ENCODE measurements at places on chromosomes 6 and 20.

DNA sequence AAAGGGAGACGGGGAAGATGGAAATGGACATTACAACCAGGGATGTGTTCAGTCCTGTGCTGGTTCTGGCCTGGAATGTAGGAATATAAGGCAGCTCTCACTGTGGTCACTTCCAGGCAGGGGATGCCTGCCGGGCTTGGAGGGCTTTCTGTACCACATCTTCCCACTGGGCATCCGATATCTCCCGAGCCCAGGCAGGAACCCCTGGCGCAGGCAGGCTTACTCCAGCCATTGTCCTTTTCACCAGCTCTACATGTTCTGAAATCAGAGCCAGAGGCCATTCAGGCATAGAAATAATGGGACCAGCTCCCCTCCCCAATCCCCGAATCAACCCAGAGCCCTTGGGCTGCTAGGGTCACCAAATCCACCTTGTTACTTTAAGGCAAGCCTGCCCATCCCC is 1.4 kb downstream of the MEA1 start:
- DNase-seq, result no peak

- DNase-seq, result no peak
Measured at GRCh38 chr6:11366183-11366933, 133.9 kb upstream of the NEDD9 start.

GRCh38 chr6:132320007-132320406 is 81.3 kb downstream of the MOXD1 start:
- no peak for DNase-seq

DNA sequence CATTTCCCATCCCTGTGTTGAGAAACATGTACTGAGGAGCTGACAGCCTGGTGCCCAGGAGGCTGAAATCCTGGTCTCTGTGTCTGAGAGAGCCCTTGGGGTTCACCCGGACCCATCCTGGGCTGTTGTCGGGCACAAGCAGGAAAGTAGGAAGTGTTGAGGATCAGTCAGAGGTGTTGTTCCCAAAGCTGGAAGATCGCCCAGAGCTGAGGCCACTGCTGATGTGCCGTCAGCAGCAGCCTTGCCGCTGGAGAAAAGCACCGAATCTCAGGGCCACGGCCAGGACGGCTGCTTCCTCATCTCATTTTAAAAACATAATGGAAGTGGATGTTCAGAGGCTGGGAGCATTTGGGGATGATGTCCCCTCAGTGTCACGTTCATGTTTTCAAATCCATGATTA is 218.5 kb downstream of the UST start:
- no peak for DNase-seq

DNA sequence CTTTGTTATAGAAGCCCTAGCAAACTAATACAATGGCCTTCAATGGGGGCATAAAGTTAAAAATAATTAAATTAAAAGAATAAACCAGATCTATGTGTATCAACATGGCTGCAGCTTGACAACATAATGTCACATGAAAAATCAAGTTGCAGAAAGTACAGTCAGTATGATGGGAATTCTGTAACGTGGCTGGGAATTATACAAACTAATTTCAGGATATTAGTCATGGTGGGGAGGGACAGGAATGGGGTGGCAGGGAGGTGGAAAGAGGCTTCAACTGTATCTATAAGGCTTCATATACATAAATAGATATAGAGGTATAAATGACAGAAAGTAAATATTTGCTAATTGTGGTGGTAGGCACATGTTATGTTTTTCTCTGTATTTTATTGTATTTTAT is 107.1 kb downstream of the UNC5CL start:
- DNase-seq, result no peak

DNA sequence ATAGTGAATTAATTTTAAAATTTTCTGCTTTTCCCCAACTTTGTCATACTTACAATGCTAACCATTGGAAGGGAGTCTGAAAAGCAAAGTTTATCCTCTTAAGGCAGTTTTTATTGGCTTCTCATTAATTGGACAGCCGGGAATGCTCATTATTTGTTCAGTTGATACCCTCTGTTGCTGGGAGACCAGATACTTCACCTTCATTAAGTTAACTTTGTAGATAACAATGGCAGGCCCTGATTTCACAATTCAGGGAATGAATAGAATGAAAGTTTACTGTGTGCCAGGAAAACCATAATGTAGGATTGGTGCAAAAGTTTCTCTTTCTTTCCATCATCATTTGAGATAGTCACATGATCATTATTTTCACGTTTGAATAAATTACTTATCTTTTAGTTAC is 49.0 kb downstream of the COL19A1 start:
- no peak for DNase-seq

GRCh38 chr6:136846046-136846445 is 23.7 kb downstream of the PEX7 start:
- peak; percentile 19 for DNase-seq

- DNase-seq, result no peak
Measured at GRCh38 chr6:145601397-145601796, 133.9 kb downstream of the EPM2A start.

DNA sequence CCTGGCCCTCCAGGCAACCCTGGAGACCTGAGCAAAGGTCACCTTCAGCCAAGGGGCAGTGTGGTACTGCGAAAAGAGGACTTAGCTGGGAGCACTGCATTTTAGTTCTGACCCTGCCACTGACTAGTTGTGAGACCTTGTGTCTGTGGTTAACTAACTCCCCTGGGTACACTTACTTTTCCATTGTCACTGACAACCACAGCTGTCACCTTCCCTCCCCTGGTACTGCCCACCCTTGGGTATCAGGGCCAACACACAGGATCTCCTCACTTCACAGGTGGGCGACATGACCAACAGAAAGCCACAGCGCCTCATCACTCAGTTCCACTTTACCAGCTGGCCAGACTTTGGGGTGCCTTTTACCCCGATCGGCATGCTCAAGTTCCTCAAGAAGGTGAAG is 21.6 kb upstream of the GNRH2 start:
- no peak for DNase-seq

DNA sequence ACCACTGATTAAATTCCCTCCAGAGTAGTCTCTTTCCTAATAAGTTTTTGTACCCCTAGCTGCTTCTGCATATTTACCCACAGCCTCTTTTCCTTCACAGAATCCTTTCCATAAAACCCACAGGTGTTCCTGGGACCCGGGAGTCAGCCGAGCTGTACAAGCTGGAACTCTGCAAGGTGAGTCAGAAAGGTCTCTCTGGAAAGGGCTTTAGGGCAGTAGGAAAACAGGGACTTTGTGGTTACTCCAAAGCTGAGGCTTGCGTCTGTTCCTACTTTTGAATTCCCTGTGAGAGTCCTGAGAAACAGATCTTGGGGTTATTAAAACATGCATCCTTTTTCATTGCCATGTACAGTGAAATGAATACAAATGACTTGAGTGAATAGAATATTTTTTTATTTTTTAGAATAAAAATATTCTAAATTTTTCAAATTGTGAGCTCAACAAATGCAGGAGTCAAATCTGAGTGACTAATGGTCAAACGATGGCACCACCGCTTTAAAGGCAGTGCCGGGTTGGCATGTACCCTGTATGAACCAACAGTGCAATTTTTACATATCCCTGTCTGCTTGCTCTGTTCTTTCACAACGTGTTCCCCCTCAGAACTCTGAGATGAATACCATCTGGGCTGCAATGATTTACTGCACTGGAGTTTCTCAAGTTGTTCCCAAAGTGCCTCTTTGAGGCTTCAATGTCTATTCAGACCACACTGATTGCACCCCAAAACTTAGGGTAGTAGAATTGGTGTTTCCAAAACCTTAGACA is 78.4 kb downstream of the GFRAL start:
- DNase-seq, result no peak

- DNase-seq, result no peak
Measured at GRCh38 chr6:73888050-73888449, 192.0 kb downstream of the CD109 start.

- DNase-seq, result no peak
Measured at GRCh38 chr6:109760208-109760607, 69.1 kb downstream of the FIG4 start.

DNA sequence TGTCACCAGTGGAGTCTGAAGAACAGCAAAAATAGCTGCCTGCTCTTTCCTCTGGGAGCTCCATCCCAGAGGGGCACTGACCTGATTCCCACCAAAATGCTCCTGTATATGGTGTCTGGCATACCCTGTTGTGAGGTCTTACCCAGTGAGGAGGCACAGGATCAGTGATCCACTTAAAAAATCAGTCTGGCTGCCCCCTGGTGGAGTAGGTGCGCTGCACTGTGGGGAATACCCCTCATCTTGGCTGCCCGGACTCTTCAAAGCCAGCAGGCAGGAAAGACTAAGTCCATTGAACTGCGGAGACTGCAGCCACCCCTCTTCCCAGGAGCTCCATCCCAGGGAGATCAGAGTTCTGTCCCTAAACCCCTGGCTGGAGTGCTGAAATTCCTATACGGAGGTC is 230.9 kb upstream of the HTR1E start:
- DNase-seq, result peak; percentile 64

GRCh38 chr6:79650950-79651349 is 19.8 kb downstream of the SH3BGRL2 start:
- DNase-seq, result no peak

DNA sequence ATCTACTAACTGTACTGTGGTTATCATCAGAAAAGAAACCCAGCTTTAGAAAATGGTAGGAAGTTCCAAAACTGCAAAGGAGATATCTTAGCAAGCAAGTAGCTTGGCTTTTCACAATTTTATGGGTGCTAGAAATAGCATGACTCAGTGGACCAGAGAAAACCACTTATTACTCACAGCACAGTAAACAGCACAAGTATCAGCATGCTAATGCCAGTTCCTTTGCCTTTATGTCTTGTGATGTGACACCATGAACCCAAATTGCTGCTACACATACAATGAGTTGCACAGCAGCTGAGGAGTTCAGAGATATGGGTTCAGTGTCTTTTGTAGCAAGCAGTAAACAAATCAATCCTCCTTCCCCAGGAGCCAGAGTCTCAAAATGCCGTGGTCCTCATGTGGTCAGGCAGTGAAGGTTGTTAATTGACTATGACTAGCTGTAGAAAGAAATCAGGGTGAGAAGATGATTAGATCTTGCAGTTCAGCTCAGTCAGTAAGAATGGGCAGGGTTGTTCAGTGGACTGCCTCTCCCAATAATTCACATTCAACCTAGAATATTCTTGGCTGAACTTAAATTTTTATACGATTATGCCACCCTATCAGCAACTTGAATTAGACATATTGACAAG is 73.3 kb downstream of the OPRM1 start:
- DNase-seq, result no peak

GRCh38 chr6:155645325-155645724 is 189.7 kb upstream of the NOX3 start:
- no peak for DNase-seq

GRCh38 chr6:75458895-75459294 is 34.7 kb downstream of the FILIP1 start:
- no peak for DNase-seq

DNA sequence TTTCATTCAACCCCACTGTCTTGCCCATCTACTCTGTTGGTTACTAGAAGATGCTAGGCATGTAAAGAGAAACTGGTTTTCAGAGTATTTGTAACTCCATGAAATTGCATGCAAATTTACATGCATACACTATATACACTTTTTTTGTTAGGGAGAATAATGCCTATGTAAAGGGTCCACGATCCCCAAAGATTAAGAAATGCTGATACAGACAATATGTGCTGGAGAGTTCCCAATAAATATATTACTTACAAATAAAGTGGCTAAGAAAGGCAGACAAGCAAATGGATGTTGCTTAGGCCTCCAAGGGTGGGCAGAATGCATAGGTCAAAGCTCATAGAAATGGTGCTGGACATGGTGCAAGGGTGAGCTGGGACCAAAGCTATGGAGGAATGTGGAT is 109.6 kb upstream of the NHSL1 start:
- DNase-seq, result no peak

DNA sequence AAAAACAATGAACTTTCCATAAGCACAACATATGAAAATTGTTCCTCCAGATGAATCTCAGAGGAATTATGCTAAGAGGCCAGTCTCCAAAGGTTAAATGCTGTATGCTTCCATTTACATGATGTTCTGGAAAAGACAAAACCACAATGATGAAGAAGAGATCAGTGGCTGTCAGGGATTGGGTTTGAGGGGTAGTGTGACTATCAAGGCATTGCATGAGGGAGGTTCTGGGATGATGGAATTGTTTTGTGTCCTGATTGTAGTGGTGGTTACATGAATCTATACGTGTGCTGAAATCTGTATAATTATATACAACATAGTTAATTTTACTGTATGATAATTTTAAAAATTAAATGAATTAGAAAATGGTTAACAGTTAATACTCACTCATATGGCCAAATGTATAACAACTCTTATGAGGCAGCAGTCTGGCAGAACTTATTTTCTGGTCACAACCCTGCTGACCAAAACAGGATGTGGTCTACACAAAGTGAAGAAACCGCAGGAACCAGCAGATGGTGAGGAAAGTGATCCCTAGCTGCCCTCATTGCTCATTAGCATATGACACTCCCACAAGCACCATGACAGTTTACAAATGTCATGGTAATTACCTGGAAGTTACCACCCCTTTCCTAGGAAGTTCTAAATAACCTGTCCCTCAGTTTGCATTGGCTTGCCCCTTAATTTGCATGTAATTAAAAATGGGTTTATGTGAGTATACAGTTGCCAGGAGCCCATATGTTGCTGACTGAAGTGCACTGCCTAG is 31.9 kb downstream of the NSFL1C start:
- no peak for DNase-seq

DNA sequence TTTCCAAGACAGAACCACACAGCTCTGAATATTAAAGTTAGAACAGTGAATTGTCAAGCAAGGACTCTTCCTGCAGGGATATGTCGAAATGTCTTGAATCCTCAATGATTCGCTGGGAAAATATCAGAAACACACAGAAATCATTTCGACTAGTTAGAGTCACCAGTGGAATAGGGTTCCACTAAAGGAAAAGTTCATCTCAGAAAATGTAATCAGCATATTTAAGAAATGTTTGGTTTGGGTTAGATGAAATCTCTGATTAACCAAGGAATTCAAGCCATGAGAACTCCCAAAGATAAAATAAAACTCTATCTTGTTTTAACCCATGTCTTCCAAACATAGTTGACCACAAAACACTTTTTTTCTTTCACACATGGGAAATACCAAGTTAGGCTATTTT is 621.0 kb upstream of the NRSN1 start:
- DNase-seq, result no peak

- DNase-seq, result no peak
Measured at GRCh38 chr20:22698259-22698842, 114.0 kb upstream of the FOXA2 start.

- DNase-seq, result no peak
Measured at GRCh38 chr20:22350624-22351023, 233.7 kb downstream of the FOXA2 start.

- DNase-seq, result peak; percentile 86
Measured at GRCh38 chr20:58852543-58853271, at the start of gene GNAS. Gene GNAS, plus strand, starts transcription at chr20:58852716.

DNA sequence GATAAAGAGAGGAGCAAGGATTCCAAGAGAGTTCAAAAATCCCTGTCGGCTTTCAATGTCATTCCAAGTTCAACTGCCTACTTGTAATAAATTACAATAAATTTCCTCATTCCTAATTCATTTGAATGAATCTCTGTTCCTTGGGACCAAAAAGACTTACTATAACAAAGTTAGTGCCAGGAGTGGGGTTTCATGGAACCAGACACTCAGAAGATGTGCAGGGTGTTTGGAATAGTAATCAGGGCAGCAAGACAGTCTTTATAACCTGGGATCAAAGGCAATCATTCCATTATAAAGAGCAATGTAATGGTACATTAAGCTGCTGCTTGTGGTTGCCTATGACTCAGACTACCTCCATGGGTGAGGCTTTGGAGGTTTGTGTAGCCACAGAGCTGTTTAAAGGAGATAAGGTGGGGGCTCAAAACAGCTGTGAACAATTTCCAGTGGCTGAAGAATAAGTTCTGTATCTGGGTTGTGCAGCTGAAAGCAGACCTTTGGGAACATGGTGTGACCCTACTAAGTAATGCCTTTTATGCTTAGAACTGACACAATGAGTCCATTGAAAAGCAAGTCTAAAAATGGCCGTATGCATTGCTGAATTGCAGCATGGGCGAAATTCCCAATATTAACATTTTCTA is 159.9 kb downstream of the LINC00237 start:
- DNase-seq, result no peak

All from WTC11 (cell line).